Panc1 (cell line): ENCODE measurements at places on chromosomes 16 and 17.

GRCh38 chr16:77993111-77993985 is 29.0 kb upstream of the CLEC3A start:
- no peak for DNase-seq

GRCh38 chr17:17469358-17469757 is 7.4 kb upstream of the MED9 start:
- no peak for DNase-seq

DNA sequence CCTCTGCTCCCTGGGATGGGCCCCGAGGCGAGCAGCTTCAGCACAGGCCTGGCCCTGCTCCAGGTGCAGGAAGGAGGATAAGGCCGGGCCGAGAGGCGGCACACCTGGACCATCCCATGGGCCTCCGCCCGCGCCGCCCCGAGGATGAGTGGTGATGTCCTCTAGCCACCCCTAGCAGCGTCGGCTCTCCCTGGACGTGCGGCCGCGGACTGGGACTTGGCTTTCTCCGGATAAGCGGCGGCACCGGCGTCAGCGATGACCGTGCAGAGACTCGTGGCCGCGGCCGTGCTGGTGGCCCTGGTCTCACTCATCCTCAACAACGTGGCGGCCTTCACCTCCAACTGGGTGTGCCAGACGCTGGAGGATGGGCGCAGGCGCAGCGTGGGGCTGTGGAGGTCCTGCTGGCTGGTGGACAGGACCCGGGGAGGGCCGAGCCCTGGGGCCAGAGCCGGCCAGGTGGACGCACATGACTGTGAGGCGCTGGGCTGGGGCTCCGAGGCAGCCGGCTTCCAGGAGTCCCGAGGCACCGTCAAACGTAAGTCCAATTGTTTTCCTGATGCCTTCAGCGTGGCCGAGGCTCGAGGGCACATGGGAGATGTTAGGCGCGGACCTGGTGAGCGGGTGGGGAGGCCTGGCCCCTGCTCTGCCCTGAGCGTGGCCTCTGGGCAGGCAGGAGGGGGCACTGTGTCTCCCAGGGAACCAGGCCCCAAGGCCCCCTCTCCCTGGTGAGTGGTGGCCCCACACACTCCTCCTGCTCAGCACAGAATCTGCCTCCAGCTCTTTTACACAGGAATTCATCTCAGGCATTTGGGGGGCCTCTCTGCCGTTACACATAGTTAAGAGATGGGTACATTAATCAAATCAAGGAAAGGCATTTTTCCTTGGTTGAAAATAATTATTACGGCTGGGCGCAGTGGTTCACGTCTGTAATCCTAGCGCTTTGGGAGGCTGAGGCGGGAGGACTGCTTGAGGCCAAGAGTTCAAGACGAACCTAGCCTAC is 855 bp downstream of the TMEM204 start:
- no peak for DNase-seq

DNA sequence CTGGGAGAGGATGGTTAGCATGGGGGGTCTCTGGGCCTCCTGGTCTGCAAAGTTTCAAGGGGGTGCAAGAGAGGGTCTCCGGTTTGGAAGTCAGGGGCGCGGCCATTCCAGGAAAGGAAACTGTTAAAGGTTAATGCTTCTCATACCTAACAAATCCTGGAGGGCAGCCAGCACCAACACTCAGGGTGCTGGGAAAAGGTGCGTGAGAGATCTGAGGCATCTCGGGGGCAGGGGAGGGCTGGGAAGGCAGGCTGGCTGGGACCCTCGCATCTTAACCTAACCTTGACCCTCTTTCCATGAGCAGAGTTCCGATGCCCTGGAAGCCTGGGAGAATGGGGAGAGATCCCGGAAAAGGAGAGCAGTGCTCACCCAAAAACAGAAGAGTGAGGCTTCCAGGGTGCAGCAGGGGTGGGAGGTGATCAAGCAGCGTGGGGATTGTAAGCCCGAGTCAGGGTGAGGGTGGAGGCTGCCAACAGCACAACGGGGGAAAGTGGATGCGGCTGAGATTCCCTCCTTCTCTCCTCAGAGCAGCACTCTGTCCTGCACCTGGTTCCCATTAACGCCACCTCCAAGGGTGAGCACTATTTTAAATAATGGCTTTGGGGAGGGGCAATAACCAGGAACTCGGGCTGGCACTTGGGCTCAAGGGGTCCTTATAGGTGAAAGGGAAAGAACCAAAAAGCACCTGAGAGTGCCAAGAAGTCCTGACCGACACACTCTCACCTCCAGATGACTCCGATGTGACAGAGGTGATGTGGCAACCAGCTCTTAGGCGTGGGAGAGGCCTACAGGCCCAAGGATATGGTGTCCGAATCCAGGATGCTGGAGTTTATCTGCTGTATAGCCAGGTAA is 996 bp downstream of the TNFSF13 start:
- no peak for DNase-seq

DNA sequence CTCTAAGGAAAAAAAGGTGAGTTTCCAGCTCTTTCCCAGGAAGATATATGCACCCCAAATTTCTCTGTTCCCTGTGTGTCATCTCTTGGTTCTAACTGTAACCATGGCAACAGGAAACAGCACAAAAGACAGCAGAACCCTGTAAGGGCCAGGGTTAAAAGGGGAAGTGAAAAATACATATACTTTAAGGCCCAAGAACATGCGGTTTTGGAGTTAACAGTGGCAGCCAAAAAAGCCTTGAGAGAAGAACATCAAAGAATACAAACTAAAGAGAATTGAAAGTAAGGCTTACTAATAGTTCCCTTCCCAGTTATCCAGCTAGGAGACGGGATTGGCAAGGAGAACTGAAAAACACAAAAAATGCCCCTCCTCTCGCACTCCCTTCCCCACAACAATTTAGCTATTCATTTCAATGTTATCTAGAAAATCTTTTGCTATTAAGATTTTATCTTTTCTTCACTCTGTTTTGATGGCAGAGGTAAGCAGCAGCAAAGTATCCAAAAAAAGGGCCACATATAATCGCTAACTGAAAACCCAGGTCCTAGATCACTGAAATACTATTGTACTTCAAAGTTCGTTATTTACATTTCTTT is 1.5 kb downstream of the SPOP start:
- DNase-seq = no peak

- DNase-seq = no peak
These were observed 17.7 kb downstream of the FOXL1 start for GRCh38 chr16:86595983-86596605.

DNA sequence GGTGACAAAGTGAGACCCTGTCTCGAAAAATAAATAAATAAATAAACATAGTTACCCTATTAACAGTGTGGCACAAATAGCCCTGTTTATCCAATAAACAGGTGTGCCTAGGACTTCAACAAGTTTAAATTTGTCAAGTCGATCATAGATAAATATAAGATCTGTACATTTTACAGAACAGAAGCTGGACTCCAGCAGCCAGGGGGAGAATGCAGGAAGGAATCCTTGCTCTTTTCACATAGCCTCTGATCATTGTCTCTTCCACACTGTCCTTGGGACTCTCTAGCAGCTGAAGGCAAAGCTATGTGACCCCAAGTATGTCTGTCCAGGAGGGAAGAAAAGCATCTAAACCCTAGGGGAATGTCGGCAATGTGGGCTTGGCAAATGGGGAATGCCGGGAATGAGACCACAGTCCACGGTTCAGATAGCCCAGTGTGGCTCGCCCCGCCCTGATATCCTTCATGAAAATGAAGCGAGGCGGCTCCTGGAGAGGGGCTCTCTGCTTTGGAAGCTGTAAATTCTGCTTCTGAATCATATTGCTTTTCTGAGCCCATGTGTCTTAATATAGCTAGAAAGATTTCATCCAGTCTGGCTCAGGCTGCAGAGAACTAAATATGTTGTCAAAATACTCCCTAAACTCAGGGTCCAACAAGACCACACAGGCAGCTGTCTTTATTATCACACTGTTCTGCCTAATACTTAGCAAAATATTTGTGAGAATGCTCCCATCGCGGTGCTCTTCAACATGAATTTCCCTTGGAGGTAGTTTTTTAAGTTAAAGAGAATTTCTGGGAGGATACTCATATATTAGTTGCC is 24.9 kb upstream of the GRB2 start:
- DNase-seq = no peak

- DNase-seq = no peak
These were observed 78.4 kb downstream of the AIPL1 start for GRCh38 chr17:6356562-6356961.

DNA sequence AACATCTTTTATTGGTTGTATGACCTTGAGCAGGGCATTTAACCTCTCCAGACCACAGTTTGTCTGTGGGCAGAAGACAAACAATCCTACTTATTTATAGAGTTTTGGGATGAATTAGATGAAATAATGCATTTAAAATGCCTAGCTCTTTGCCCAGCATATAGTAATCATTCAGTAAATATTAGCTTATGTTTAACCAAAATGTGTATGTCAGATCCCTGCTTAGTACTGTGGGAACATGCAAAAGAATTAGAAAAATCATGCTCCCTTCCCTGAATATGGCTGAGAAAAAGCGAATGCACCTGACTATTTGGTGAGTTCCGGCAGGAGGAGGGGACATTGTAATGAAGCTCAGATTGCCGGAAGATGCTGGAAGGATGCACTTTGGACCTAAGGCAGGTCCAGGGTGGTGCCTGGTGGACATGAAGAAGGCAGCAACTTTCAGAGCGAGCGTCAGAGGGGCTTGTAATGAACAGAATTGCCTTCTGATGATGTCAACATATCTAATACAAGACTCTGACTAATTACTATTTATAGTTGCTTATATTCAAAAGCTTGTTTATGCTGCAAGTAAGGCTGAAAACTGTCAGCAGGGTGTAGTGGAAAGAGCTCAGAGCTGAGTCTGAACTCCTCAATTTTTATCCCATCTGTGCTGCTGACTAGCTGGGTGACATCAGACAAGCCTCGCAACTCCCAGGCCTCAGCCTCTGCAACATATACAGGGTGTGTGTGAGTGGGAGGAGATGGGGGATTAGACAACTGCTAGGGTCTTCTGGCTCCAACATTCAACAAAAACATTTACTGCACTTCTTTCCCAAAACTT is 221.2 kb downstream of the PRKCA start:
- no peak for DNase-seq

DNA sequence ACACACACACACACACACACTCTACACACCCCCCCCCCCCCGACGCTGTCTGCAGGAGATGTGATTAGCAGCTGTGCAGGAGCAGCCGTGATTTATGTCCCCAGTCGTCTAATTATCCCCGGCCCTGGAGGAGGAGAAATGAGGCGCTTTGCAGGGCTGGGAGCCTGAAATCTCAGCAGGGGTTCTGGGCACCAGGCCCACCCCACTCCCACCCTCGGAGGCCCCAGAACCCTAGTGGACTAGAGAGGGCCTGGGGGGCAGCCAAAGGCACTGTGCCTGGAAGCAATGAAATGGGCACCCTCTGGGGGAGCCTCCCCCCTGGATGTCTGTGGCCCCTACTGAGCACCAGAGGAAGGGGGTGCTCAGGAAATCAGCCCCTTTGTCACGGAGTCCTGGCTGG is 134.2 kb upstream of the CIBAR2 start:
- no peak for DNase-seq

- DNase-seq = no peak
These were observed 6.2 kb upstream of the TBKBP1 start for GRCh38 chr17:47687748-47688147.

DNA sequence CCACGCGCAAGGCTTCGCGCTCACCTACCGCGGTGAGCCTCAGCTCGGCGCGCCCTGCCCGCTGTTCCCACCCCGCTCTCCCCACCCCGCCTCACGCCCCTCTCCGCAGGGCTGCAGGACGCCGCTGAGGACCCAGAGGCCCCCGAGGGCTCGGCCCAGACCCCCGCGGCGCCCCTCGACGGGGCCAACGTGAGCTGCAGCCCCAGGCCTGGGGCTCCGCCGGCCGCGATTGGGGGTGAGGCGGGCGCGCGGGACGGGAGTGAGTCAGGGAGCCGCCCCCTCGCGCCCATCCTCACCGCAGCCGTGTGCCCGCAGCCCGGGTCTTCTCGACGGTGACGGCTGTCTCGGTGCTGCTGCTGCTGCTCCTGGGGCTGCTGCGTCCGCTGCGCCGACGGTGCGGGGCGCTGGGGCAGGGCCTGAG is 1.9 kb upstream of the PAQR4 start:
- DNase-seq = no peak

DNA sequence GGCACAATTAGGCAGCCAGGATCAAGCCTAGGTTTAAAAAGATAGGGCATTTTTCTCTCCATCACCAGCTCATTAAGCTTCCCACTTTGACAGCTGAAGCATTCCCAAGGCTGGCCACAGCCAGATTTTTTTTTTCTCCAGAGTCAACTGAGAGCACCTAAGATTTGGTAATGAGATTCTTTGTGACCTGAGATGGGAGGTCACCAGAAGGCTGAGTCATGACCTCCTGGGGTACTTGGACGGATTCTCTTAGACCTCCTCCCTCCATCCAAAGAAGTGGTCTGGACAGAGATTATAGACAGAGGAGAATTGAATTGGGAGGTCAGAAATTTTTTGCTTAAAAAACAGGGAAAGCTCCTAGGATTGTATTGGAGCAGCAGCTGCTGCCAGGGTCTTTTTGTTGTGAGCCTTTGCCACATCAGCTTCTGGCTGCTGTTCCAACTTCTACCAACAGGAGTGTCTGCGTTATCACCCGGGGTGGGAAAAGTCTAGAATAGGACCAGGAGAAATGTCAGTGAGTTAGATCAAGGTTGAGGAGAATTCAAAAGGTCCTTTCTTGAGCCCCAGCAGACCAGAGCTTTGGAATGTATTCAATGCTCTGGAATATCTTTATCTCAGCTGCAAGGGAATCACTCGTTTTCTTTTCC is 221.2 kb upstream of the N4BP1 start:
- no peak for DNase-seq

DNA sequence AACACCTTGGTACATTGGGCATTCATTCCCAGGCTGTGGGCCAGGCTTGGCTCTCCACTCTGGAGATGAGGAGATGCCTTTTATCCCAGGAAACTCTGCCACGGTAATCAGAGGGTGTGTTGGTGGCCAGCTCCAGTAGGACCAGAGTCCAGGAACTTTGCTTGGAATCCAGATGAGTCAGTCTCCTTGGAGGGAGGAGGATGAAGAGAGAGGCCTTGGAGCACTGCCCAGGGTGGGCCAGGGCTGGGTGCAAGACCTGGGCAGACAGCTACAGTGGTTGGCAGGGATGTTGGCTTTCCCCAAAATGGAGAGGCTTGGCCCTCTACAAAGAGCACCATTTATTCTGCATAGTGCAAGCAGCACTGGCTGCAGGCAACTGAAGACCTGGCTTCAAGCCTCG is 209.0 kb downstream of the RGS9 start:
- no peak for DNase-seq

GRCh38 chr17:4609761-4610160 is 25.4 kb downstream of the SMTNL2 start:
- no peak for DNase-seq

DNA sequence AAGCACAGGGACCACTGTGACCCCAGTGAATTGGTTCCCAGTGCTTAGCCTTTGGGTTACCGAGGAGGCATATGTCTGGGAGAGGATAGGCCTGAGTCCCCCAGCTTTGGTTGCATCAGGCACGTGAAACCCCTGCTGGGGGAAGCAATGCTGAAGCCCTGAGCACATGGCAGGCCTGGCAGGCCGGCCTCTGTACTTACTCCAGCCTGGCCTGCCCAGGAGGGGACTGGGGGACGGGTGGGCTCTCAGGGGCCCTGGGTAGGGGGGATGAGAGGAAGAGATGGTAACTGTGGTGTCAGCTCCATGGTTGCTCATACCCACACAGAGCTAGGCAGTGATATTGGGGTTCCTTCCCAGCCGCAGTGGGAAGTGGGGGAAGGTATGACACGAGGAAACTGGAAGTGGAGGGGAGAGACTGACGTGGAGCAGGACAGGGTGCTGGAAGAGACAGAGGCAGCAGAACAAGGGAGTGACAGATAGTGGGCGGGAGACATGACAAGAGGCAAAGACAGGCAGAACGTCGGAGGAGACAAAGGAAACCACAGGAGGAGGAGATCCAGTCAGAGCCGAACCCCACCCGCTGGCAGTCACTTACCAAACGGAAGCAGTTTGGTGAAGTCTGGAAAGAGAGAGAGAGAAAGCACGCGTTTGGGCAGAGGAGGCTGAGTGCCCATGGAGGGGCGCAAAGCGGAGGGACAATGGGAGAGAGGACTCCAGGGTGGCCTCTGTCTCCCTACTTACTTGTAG is 9.1 kb downstream of the TMEM208 start:
- DNase-seq = no peak
